ENCODE measurements at places on chromosomes 7 and 10. TPM values are rescaled to one million over a fixed set of nuclear protein-coding genes. Genes with fewer than 3 reads are reported as not detected.

Gene TCERG1L
- total RNA-seq, result not detected

Gene C10orf105
- not detected for total RNA-seq

Gene CUZD1
- 0.30 TPM for total RNA-seq

Gene PLCE1
- total RNA-seq, result 1.1 TPM

Measured in smooth muscle cell of the umbilical artery (primary cell).